ENCODE measurements at places on chromosomes 11 and 22.

- DNase-seq, result no peak
Measured at GRCh38 chr22:46355369-46355995, 20.0 kb downstream of the TRMU start.

DNA sequence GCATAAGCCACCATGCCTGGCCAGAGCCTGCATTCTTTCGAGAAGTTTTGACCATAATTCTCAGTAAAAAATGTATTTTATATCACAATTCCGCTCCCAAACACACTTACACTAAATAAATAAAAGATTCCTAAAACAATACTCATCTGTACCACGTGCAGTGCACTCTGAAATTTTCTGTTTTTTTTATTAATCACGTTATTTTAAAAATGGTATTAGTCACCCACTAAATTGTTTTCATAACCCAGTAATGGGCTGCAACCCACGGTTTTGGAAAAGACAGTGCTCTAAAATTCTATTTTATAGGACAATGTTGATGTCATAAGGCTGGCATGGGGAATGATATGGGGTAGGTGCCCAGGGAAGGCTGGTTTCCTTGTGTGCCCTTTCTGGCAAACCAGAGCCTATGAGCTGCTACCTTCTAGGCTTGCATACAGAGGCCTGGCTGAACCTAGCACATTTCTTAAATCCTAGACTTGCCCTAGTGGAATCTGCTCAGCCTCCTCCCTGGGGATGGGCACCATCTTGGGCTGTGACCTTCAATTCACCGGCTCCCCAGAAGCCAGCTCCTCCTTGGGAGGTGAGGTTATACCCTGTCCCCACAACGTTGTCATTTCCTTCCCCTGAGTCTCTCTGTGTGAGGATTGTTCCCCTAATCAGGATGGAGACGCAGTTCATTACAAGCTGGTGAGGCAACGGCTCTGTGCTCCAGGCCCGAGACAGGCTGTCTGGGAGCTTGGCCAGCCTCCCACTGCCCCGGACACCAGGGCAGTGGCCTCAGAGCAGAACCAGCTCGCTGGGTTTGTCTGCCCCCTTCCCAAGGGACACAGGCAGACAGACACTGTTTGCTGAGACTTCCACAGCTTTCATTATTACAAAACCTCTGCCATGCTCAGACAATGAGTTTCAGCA, 116.5 kb upstream of the NAV2 start:
- DNase-seq, result no peak

- no peak for DNase-seq
Measured at GRCh38 chr22:46099740-46100139, 50.6 kb upstream of the PPARA start.

DNA sequence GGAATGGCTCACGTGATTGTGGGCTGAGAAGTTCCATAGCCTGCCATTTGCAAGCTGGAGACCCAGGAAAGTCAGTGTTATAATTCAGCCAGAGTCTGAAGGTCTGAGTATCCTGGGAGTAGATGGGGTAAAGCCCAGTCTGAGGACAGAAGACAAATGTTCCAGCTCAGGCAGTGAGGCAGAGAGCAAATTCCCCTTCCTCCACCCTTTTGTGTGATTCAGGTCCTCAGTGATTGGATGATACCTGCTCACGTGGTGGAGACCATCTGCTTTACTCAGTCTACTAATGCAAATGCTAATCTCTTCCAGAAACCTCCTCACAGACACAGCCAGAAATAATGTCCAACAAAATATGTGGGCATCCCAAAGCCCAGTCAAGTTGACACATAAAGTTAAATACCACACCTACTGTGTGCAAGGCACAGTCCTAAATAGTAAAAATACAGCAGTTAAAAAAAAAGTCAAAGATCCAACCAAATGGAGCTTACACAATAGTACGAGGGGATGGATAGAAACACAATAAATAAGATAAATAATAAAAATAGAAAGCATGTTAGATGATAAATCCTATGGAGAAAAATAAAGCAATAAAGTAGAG, 13.2 kb upstream of the APOL6 start:
- no peak for DNase-seq

GRCh38 chr22:36065462-36065774, 36.8 kb upstream of the RBFOX2 start:
- DNase-seq, result no peak

DNA sequence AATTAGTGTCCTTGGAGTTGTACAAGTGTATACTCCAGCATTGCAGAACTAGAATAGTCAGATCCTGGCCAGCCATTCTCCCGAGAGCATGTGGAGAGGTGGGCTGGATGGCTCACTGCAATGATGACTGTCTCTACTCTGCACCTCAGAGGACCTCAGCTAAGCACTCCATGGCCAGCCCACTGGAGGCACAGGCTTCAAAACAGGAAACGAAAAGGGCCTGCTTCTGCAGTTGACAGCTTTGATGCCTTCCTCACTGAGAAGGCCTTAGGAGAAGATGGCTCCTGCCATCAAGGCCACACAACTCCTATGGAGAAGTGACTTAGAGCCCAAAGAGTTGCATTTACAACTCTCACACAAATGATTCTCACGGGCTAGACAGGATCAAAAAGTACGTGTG, 9.1 kb downstream of the POLD4 start:
- no peak for DNase-seq

DNA sequence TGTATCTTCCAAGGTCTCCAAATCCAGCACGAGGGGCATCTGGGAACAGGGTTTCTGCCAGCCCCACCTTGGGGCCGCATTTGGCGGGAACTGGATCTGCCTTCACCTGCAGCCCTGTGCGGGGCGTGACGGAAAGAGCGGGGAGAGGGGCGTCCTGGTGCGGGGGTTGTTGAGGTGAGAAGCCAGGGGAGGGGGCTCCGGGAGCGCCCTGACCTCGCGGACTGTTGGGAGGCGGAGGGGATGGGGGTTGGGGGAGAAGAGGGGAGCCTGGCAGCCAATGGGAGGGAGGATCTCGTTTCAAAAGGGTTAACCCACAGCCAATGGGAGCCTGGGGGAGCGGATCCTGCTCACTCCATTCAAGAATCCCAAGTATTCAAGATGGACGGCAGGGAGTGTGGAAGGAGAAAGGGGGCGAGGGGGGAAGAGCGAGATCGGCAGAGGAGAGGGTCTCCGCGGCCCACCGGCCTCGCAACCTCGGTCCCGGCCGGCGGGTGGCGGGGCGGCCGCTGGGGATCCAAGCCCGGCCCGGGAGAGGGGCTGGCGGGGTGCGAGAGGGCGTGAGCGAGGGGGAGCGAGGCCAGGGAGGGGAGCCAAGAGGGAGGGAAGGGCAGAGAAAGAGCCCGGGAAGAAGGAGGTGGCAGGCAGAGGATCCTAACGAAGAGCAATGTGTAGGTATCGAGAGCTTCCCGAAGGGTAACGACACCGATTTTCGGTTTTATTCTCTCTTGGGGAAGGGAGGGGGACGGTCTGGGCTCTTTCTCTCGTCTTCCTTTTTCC, 11.5 kb downstream of the YPEL4 start:
- DNase-seq, result no peak
